ENCODE measurements at places on chromosomes 16 and 17.

GRCh38 chr16:20868890-20869289 lies 31.3 kb downstream of the DCUN1D3 start:
- DNase-seq, result no peak

GRCh38 chr16:83705856-83706255 lies 101.9 kb upstream of the HSBP1 start:
- no peak for DNase-seq

GRCh38 chr16:80591071-80591915 lies 50.5 kb downstream of the DYNLRB2 start:
- DNase-seq, result no peak

GRCh38 chr17:20122254-20122879 lies 113.2 kb downstream of the SPECC1 start:
- DNase-seq, result no peak

DNA sequence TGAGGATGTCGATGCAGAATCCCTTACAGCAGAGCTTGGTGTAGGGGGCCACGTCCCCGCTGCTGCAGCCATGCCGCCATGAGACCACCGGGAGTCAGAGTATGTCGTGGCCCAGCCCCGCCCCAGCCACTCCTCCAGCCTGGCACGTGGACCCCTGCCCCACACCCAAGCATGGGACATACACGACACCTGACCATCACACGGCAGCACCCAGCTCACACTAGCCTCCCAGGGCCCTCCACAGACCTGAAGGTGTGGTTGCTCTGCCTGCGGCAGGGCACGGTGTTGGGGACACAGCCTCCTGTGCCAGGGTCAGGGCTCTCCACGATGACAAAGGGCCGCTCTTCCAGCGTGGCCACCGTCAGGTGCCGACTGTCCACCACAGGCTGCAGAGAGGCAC lies 9.4 kb downstream of the GRIN2C start:
- DNase-seq, result no peak

DNA sequence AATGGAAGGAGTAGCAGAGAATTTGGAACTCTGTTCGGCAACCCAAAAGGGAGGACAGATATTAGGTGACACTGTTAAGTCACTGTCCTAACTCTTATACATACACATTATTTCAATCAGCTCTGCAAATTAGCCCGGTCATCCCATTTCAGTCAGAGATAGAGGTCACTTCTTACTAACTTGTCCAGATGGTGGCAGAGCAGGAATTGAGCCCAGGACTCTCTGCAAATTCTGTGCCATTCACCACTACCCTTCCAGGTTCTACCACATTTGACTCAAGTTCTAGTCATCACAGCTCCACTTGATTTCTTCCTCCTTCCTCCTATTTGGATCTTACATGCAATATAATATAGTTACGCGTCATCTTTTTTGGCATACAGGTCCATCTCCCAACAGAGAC lies 35.9 kb upstream of the NUDT7 start:
- no peak for DNase-seq

GRCh38 chr16:8776129-8776584 lies 21.3 kb downstream of the TMEM186 start:
- no peak for DNase-seq

DNA sequence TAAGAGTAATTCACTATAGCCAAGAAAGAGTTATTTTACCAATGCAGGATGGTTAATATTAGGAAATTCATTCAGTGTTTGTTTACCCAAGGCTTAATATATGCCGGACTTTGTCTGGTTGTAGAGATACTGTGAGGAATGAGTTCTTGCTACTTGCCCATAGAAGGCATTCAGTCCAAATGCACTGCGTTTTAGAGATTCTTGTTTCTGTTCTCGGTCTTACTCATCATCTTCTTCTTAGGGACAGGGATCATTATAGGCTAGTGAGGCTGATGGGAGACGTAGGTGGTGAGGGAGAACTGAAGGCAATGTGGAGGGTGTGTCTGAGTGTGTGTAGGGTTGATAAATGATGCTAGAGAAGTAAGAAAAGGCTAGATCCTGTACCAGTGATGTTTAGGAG lies 90.7 kb downstream of the OR1D5 start:
- DNase-seq, result no peak

DNA sequence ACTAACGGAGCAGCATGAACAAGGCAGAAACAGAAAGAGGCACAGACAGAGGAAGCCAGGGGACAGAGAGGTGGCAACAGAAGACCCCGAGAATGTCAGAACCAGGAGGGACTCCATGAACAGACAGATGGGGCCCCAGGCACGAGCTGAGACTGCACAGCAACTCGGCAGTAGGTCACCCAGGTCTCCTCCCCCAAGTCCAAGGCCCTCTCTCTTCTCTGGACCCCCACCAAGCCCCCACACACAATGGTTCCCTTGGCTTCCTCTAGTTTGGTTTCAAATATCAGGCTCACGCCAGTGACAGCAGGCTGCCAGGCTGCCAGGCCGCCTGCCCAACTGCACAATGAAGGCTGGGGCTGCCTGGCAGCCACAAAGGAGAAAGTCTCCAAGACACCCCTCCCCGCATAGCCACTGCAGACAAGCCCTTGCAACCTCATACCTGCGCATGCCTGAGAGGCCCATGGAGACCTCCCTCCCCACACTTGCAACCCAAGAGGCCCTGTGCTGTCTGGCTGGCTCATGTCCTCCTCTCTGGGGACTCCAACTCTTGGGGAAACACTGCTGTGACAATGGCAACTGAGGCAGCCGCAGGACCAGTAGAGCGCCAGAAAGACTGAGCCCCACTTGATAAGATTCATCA lies 54.8 kb downstream of the PIMREG start:
- no peak for DNase-seq

- no peak for DNase-seq
Measured at GRCh38 chr17:33469911-33470310, 176.8 kb upstream of the ASIC2 start.

- peak; percentile 10 for DNase-seq
Measured at GRCh38 chr16:75495076-75495674, at the start of gene CHST6. CHST6 (minus strand) TSS chr16:75495441; CDS start chr16:75479828, 15,613 bp downstream.

GRCh38 chr17:81865358-81865732 lies 5.0 kb upstream of the P4HB start:
- no peak for DNase-seq

- peak; percentile 31 for DNase-seq
Measured at GRCh38 chr16:84084570-84085270, 32.0 kb downstream of the MBTPS1 start.

DNA sequence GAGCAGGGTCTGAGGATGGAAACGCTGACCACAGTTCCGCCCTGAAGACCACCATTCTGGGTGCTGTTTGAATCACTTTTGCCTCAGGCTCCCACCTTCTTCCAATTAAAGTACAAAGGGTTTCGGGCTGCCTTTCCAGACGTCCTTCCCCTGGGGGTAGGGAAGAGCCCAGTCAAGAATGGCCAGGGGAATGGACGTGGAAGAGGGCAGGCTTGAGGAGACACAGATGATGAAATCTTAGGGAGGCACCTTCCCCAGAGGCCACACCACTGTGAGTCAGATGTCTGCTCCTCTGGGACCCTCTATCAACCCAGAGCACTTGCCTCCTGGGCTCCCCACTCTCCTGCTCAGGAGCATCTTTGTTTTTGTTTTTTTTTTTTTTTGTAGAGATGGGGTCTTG lies 27.5 kb upstream of the MTSS2 start:
- no peak for DNase-seq

DNA sequence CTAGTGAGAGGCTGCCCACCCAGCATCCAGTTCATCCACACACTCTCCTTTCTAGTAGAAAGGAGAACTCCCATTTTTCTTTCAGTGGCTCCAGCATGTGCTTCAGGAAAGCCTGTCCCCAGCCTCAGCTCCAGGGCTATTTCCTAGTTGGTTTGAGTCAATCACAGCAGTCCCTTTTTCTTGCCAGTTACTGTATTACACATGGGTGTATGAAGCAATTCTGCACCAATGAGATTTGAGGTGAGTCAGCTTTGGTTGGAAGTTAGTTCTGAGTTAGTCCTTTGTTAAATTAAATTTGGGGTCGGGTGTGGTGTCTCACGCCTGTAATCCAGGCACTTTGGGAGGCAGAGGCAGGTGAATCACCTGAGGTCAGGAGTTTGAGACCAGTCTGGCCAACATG lies 24.8 kb downstream of the RAD51D start:
- no peak for DNase-seq

- DNase-seq, result no peak
Measured at GRCh38 chr16:29992344-29992967, 3.0 kb downstream of the HIRIP3 start.

GRCh38 chr17:43333433-43333943 lies 65.3 kb upstream of the ARL4D start:
- no peak for DNase-seq

DNA sequence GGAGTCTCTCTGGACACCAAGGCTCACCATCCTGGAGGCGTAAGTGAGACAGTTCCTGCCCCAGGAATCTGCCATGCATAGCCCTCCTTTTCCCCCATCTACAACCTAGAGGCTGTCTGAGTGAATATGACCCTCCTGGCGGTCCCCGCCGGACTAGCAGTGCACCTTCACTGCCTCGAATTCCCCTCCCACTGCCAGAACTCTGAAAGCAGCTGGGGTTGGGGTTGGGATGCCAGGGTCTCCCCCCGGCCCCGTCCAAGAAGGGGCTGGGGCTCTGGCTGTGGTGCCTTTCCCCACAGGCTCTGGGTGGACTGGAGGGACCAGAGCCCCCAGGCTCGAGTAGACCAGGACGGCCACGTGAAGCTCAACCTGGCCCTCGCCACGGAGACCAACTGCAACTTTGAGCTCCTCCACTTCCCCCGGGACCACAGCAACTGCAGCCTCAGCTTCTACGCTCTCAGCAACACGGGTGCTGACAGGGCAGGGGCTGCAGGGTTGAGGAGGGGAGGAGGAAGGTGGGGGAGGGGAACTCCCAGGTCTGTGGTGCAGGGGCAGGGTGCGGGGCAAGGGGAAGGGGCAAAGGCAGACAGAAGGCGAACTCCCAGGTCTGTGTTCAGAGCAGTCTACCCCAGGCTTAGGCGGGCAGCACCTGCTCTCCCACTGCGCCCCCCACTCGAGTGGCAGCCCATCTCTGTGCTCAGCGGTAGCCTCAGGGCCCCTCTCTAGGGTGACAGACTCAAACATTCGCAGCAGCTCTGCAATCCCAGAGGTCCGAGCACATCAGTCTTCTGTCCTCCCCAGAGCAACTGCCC lies 1.2 kb downstream of the ZACN start:
- DNase-seq, result no peak

DNA sequence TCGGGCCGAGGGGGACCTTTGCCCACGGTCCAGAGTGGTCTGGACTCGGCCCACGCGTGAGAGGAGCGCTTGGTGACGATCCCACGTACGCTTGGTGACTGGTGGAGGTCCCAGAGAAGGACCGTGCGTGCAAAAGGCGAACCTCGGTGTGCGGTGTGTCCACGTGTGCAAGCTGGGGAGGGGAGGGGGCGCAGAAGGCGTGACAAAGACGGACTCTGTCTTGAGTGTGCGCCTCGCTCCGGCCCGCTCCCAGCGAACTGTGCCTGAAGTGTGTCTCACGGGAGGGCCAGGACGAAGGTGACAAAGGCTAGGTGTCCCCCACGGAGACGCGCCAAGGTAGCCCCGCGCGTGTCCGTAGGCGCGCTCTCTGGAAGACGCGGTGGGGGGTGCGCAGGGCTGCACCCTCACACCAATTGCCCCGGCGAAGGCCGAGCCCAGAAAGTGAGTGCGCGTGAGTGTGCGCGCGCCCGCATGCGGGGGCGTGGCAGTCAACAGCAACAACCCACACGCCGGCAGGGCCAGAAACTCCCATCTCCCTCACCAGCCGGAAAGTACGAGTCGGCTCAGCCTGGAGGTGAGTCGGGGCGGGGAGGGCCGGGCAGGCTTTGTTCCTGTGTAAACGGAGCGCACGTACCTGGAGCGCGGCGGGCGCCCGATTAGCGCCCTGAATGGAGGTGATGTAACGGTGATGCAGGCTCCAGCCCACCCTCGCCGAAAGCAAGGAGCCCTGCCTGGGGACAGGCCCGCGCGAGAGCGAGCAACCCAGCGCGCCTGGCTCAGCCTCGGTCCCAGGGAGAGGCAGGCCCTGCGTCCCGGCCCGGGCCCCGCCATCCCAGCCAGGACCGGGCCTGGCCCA lies at the start of gene GPRC5C:
Gene GPRC5C (plus strand): TSS at position 521 of the 856 bp plus-strand sequence. CDS start 7,689 bp downstream, outside the sequence.
- DNase-seq, result peak; percentile 31

GRCh38 chr16:81843243-81843582 lies 64.1 kb downstream of the PLCG2 start:
- DNase-seq, result no peak

DNA sequence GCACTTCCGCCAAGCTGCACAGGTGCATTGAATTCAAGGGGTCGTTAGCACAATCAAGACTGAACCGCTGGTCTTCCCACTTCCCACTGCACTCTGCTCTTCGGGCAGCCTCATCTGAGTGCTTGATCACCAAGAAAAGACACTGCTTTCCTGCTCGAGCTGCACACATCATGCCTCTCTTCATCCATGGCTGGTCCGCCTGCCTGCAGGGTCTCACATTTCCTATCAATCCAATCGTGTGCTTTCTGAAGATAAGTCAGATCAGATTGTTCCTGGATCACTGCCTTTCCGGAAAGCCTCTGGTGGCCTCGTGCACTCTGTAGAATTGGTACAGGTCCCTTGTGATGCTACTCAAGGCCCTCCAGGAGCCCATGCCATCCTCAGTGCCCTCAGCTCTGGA lies 30.8 kb upstream of the HSBP1 start:
- no peak for DNase-seq

DNA sequence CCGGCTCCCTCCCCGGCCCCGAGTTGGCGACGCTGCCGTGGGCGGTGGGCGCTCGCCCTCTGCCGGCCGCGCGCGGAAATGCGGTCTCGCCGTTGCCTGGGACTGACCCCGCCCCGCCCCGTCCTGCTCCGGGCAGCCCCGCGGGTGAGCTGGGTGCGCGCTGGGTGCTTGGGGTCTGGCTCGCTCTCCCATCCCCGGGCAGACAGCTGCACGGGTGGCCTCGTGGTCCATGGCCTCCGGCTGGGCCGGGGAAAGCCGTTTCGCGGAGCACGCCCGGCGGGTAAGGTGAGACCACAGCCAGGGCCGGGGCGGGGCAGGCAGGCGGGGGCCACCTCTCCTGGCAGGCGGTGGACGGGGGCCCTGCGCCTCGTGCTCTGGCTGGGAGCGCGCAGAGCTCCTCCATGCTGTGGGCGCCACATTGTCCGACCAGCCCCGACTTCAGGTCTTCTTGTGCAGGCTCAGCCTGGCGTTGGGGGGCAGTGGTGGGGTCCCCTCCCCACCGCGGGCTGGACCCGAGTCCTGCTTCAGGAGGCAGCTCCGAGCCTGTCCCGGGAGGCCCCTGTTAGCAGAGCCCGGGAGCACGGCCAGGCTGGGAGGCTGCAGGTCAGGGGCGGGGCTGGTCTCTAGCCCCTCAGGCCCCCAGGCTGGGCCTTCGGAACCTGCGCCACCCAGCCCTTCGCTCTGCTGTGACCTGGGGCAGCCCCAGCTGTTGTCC lies 7.0 kb upstream of the C1QTNF8 start:
- DNase-seq, result peak; percentile 51

- DNase-seq, result no peak
Measured at GRCh38 chr16:9929836-9930235, 252.4 kb downstream of the GRIN2A start.

DNA sequence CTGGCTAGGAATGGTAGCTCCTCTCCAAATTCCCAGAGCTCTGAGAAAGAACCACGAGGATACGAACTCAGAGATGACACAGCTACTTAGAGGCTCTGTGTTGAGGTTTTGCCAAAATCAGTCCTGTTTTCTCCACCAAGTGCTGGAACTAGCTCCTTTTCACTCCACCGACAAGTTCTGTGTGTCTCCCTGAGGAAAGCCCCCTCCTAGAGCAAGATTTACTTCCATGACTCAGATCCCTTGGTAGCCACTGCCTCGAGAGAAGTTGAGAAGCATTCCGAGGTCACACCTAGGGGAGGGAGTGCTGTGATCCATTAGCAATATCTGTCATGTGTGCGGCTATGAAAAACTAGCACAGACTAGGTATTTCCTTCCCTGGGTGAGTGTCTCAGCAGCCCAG lies 30.6 kb downstream of the IL21R start:
- DNase-seq, result no peak

Data from stimulated activated CD4-positive, alpha-beta T cell treated with anti-CD3 and anti-CD28 coated beads, Interleukin-15, amount 100 ng/mL, for 1 hour (primary cell).